ENCODE measurements at places on chromosomes 12 and 14. TPM values are rescaled to one million over a fixed set of nuclear protein-coding genes. Genes with fewer than 3 reads are reported as not detected.

GRCh38 chr14:81400202-81400678, at the start of gene STON2:
Gene STON2, minus strand, starts transcription at chr14:81400324. Its CDS starts 1,942 bp downstream, at chr14:81398382.
- no peaks in the 10 kb centered on the region for H3K36me3 ChIP-seq
- peaks cover 19% of the 10 kb centered on the region for H3K4me1 ChIP-seq
- H3K27ac ChIP-seq: no peak within 1 kb of the TSS
- no peak for DNase-seq
- no peak within 1 kb of the TSS for H3K4me3 ChIP-seq

The BMAL2 gene
- 2.2 TPM for total RNA-seq

The KRT85 gene
- not detected for total RNA-seq

- H3K27me3 ChIP-seq: no peaks in the 10 kb centered on the region
- H3K27ac ChIP-seq: peak overlapping the region; percentile 68
- H3K4me3 ChIP-seq: no peak overlapping the region
- H3K4me1 ChIP-seq: peaks cover 9% of the 10 kb centered on the region
- no peaks in the 10 kb centered on the region for H3K36me3 ChIP-seq
These were observed 465.2 kb downstream of the PCNX1 start for GRCh38 chr14:71372411-71372838.

The TMEM106C gene
- 52.7 TPM for total RNA-seq

GRCh38 chr14:65302571-65303189, 109.8 kb upstream of the FUT8 start:
- no peaks in the 10 kb centered on the region for H3K36me3 ChIP-seq
- H3K4me3 ChIP-seq: no peak overlapping the region
- DNase-seq: no peak
- H3K4me1 ChIP-seq: peaks cover 15% of the 10 kb centered on the region
- H3K27me3 ChIP-seq: no peaks in the 10 kb centered on the region
- no peak overlapping the region for H3K27ac ChIP-seq

- DNase-seq: no peak
- no peaks in the 10 kb centered on the region for H3K36me3 ChIP-seq
- no peaks in the 10 kb centered on the region for H3K27me3 ChIP-seq
These were observed 207.3 kb downstream of the DAD1 start for GRCh38 chr14:22381766-22382165.

DNA sequence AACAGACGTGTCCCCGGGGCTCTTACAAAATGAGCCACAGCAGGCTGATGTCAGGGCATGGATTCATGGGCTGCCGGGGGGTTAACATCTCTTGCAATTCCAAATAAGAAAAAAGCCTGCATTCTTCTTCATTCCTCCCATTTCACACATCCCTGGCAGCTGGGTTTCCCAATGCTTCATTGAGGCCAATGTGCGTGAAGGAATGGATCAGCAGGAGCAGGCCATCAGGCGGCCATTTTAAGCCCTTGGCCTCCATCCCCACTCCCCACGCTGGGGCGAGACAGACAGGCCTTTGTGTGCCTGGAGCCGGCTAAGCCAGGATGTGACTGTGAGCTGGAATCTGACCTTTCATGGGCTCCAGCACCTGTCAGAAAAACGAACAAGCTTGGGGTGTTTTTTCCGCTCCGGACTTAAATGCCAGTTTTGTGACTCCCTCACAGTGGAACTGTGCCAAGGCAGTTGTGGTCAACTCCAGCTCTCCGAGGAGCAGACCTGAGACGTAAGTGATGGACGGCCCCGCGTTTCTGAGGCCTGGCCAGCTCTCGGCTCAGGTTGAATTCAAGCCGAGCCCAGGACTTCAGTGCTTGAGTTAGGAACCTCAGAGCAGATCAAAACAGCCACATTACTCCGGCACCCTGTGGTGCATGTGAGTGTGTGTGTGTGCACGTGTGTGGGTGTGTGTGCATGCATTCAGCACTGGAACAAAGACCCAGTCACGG, 133.1 kb downstream of the TMEM30B start:
- peaks cover 66% of the 10 kb centered on the region for H3K4me1 ChIP-seq
- H3K36me3 ChIP-seq: no peaks in the 10 kb centered on the region
- peak; percentile 39 for DNase-seq
- H3K27me3 ChIP-seq: no peaks in the 10 kb centered on the region
- H3K4me3 ChIP-seq: no peak overlapping the region

DNA sequence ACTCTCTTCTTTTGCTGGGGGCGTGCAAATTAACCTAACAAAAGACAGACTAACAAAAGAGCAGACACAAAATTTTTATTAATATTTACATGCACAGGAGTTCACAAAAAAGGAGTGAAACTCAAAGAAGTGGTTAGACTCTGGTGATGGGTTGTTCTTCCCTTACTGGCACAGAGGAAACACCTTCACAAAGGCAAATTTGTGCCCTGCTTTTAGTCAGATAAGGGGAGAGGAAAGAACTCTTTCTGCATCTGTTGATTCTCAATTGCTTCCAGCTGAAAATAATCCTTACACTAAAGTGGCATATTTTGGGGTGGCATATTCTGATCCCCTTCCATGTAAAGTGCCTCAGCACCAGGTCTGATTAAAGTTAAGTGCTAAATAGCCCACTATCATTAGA, 190.2 kb upstream of the AMIGO2 start:
- H3K4me3 ChIP-seq: no peak overlapping the region
- DNase-seq: no peak
- H3K36me3 ChIP-seq: no peaks in the 10 kb centered on the region
- no peaks in the 10 kb centered on the region for H3K4me1 ChIP-seq
- H3K27me3 ChIP-seq: no peaks in the 10 kb centered on the region

- no peak overlapping the region for H3K27ac ChIP-seq
- no peaks in the 10 kb centered on the region for H3K4me1 ChIP-seq
- DNase-seq: no peak
- no peak overlapping the region for H3K4me3 ChIP-seq
- no peaks in the 10 kb centered on the region for H3K27me3 ChIP-seq
These were observed 129.7 kb downstream of the GLT1D1 start for GRCh38 chr12:128982933-128983332.

- DNase-seq: no peak
- H3K4me3 ChIP-seq: no peak overlapping the region
- peak overlapping the region; percentile 87 for H3K27ac ChIP-seq
These were observed 283.5 kb downstream of the ZFP36L1 start for GRCh38 chr14:68509188-68509983.

DNA sequence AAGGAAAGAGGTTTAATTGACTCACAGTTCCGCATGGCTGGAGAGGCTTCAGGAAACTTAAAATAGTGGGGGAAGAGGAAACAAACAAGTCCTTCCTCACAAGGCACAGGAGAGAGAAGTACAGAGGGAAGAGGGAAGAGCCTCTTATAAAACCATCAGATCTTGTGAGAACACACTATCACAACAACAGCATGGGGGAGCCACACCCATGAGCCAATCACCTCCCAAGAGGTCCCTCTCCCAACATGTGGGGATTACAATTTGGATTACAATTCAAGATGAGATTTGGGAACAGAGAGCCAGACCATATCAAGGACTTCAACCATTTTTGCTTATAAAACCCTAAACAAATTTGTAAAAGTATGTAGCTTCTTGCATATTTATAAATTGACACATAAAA, 45.8 kb downstream of the SLCO1C1 start:
- no peak overlapping the region for H3K4me3 ChIP-seq
- no peak overlapping the region for H3K27ac ChIP-seq
- no peaks in the 10 kb centered on the region for H3K27me3 ChIP-seq
- no peaks in the 10 kb centered on the region for H3K36me3 ChIP-seq

DNA sequence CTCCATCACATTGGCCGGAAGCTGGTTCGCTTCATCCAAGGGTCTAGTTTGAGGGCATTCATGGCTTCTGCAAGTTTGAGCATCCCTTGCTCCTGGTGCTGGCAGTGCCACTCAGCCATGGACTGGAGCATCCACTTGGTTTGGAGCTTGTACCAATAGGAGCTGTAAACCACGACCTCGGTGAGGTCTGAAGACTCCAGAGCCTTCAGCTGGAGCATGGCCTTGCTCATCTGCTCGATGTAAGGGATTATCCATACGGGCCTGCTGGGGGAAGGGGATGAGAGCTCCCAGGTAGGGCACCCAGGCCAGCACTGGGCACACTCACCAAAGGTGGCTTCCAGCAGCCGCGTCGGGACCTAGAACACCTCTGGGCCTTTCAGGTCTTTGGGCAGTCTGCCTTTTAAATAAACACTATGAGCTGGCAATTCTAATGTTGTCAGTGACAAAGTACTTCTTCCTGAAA, 13.5 kb downstream of the FOS start:
- H3K27me3 ChIP-seq: no peaks in the 10 kb centered on the region
- no peak for DNase-seq
- peaks cover 30% of the 10 kb centered on the region for H3K4me1 ChIP-seq
- no peak overlapping the region for H3K27ac ChIP-seq
- H3K4me3 ChIP-seq: no peak overlapping the region

DNA sequence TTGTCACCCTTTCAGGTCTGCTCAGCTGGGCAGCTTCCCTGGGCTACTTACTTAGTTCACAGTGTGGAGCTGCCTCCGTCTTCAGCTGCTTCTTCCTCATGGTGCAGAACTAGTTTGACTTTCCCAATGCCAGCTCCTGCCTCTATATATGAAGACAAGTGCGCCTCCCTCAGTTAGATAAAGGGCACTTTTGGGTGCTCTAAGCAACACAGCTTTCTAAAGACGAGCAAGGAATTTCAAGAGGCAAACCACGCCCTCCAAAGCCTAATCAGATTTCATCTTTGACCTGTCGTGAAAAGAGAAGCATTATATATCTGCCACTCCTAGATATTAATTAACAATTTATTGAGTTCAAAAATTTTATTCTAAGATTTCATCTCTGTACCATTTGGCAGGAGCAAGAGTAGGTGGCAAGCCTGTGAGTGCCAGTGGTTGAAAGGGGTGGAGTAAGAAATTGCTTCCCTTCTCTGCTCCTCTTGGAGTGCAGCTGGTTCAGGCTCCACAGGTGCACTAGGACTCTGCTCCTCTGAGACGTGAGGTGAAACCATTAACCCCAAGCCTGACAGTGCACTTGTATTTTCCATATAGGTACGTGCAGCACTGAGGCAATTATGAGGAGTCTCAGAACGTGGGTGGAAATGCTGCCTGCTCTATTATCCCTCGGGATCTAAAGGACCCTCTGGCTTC, 2.1 kb upstream of the SLC11A2 start:
- no peak for DNase-seq
- no peak overlapping the region for H3K27ac ChIP-seq
- no peaks in the 10 kb centered on the region for H3K36me3 ChIP-seq
- H3K4me1 ChIP-seq: peaks cover 9% of the 10 kb centered on the region

DNA sequence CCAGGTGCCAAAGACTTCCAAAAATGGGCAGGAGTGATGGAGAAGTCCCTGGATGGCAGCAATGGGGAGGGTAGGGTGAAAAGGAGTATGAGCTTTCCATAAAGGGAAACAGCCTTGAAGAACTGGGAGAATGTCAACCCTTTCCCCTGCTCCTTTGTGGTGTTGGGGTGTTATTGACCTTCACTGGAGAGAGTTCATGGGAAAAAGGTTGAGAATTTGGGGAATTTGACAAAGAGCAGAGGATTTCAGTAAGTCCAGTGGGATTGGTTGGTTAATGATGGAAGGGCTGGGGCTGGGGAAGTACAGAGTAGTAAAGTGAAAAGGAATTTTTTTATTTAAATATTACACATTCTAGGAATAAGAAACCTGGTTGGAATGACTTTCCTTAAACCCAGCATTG, 116.6 kb downstream of the ERC1 start:
- H3K27me3 ChIP-seq: no peaks in the 10 kb centered on the region
- H3K27ac ChIP-seq: no peak overlapping the region
- peaks cover 7% of the 10 kb centered on the region for H3K4me1 ChIP-seq
- H3K36me3 ChIP-seq: no peaks in the 10 kb centered on the region
- H3K4me3 ChIP-seq: no peak overlapping the region

- peaks cover 40% of the 10 kb centered on the region for H3K4me1 ChIP-seq
- H3K4me3 ChIP-seq: peak overlapping the region; percentile 63
- no peak for DNase-seq
- no peaks in the 10 kb centered on the region for H3K36me3 ChIP-seq
These were observed 457 bp downstream of the SOCS2 start for GRCh38 chr12:93572712-93573551.

DNA sequence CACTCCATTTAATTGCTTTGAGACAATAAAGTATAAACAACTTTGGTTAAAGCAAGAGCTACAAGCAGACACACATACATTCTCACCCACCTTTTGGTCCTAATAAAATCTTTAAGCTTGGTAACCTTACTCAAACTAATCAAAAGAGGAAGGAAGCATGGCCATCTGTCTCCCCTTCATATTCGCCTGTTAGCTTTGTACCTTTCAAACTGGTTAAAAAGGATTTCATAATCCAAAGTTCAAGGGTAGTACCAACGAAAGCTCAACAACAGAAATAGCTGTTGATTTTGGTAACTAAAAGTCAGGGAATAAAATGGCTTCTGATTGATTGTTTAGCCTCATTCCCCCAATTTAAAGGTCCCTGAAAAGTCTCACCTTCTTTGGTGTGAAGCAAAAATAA, 456.9 kb downstream of the BCAT1 start:
- H3K4me1 ChIP-seq: peaks cover 33% of the 10 kb centered on the region
- no peak overlapping the region for H3K27ac ChIP-seq
- no peak for DNase-seq
- no peaks in the 10 kb centered on the region for H3K27me3 ChIP-seq
- H3K4me3 ChIP-seq: no peak overlapping the region
